ENCODE measurements at places on chromosomes 1 and 21.
A peak's percentile ranks its signal among the peaks of the same experiment; 100 is the strongest.

GRCh38 chr1:239308701-239309333, 77.6 kb upstream of the CHRM3 start:
- peak; percentile 53 for DNase-seq

DNA sequence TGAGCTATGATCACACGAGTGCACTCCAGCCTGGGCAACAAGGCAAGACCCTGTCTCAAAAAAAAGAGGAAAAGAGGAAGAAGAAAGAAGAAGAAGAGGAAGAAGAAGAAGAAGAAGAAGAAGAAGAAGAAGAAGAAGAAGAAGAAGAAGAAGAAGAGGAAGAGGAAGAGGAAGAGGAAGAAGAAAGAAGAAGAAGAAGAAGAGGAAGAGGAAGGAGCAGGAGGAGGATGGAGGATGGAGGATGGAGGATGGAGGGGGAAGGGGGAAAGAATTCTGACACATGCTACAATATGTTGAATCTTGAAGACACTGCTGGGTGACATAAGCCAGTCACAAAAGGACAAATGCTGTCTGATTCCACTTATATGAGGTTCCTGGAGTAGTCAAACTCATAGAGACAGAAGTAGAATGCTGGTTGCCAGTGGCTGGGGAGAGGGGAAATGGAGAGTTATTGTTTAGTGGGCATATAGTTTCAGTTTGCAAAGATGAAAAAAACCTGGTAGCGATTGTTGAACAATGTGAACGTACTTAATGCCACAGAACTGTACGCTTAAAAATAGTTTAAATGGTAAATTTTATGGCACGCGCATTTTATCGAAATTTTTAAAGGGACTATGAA, 47.3 kb upstream of the COA6 start:
- DNase-seq: no peak

DNA sequence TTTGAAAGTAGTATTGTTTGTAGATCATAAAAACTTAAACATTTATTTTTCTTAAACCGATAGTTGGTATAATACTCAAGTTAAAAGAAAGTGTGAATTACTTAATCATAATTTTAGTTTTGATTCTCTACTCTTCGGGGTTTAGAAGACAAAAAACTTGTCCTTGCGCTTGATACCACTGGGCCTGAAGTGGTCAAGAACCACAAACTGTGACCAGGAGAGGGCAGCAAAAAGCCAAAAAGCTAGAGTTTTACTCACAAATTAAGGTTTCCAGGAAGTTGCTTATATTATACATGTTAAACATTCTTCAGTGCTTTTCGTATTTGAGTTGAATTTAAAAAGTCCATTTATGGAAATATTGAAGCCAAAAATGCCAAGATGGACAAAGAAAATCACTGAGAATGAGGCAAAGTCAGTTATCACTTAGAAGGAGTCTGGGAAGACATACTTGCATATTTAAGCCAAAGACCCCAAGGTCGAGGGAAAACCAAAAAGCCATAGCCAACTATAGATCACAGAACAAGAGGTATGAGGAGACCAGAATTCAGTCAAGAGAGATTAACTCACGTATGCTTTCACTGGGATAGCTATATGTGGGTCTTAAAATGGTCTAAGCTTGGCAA, 34.2 kb downstream of the EFCAB7 start:
- DNase-seq: peak; percentile 54

DNA sequence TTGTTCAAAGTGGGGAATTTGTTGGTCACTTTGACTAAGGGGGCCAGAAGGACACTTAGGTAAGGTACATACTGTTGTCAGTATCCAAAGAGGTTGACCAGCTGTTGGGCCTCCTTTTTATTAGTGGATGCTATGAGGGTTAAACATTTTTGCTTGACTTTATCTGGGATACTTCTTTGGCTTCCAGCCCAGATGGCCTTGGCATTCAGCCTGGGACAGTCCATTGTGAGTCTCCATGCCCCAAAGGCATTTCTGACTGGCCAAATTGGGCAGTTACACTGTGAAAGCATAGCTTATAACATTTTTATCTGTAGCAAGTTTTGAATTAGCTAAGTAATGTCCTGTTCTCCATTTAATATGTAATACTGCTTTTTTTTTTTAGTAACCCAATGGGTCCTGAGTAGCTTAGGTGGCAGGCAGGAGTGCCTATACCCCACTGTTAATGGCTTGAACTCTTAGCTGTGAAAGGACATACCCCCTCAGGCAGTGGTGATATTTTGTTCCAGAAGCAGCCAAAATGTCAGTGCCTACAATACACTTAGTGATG, 35.4 kb upstream of the CD1D start:
- peak; percentile 78 for DNase-seq

GRCh38 chr21:28991861-28992525, 684 bp downstream of the LTN1 start:
- DNase-seq: peak; percentile 20

DNA sequence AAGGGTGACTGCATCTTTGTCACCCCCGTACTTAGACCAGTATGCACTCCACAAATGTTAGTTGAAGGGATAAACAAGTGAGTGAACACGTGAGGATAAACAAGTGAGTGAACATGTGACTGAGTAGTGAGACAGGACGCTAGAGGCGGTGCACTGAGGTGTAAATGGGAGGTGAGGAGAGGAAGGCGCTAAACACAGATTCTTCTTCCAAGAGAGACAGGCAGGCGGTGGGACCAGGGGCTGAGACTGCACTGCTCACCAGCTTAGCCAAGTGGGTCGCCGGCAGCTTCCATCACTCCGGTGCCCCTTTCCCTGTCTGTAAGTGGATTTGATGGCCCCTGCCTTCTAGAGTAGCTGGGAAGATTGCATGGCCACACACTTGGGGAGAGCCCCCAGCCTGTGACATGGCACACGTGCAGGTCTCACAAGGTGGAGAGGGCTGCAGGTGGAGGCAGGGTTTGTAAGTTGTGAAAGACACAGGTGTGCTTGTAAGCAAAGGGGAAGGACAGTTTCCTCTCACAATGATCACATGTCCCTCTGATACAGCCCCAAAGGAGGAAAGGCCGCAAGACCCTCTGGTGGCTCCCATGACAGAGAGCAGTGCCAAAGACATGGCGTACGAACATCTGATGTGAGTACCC, 47.5 kb upstream of the EFHD2 start:
- no peak for DNase-seq

DNA sequence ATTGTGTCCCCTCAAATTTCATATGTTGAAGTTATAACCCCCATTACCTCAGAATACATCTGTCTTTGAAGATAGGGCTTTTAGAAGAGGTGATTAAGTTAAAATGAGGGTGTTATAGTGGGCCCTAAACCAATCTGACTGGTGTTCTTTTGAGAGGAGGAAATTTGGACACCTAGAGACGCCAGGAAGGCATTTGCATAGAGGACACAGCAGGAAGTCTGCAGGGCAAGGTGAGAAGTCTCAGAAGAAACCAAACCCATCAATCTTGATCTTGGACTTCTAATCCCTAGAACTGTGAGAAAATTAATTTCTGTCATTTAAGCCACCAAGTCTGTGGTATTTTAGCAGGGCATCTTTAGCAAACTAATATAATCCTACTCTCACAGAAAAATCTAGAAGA, 13.0 kb downstream of the GOLPH3L start:
- no peak for DNase-seq

DNA sequence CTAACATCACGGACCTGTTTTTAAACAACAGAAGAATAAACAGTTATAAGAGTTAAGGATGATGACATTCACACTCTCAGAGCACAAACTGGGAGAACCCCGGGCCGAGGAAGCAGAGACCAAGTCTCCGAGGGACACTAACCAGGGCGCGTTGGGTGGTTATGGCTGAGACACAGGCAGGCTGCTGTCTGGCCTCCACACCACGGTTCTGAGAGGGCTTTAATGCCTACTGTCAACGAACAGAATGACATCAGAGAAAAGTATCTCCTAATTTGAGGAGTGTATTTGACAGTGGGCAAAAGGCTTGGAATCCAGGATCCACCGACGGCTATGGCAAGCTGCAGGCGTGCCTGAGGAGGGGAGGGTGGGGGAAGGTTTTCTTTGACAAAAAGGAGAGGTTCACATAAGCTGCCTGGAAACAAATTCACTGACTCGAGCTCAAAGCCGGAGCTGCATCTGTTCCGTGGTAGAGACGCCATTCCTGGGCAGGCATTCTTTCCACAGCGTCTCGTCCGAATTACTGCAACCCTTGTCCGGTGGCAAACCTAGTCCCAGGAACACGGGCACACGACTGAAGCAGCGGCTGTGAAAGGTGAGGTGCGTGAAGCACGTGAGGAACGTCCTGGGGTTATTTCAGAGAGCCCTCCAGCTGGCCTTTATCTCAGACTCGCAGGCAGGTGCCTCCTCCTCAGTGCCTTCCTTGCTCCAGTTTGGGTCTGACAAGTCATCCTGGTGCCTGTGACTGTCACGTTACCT, 9.4 kb downstream of the POFUT2 start:
- DNase-seq: no peak

GRCh38 chr21:42970946-42971653, 3.3 kb upstream of the PKNOX1 start:
- DNase-seq: no peak

DNA sequence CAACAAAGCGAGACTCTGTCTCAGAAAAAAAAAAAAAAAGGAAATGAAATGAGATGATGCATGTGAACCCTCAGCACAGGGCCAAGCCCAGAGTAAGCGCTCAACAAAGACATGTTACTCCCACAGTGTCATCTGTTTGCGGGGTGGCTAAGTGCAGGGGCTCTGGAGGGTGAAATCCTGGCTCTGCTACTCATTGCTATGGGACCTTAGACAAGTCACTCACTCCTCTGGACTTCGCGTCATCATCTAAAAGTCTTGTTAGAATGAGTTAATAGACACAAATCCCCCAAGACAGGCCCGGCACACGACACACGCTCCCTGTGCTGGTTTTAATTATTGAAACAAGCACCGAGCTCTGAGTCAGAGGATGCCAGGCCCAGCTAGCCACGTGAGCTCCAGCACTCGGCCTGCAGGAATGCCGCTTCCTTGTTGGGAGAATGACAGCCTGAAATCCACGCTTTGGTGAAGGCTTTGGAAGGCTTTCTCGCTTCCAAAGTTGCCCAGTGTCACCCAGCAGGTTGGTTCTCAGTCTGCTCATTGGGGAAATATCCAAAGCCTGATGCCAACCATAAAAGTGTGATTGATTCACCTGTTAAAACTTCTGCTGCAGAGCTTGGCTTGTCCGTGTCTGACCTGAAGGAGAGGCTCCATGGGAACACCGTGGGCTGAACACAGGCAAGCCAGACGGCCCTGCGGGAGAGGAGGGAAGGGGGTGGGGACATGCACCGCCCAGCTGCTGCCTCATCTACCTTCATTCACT, 36.7 kb upstream of the TARDBP start:
- DNase-seq: peak; percentile 88

DNA sequence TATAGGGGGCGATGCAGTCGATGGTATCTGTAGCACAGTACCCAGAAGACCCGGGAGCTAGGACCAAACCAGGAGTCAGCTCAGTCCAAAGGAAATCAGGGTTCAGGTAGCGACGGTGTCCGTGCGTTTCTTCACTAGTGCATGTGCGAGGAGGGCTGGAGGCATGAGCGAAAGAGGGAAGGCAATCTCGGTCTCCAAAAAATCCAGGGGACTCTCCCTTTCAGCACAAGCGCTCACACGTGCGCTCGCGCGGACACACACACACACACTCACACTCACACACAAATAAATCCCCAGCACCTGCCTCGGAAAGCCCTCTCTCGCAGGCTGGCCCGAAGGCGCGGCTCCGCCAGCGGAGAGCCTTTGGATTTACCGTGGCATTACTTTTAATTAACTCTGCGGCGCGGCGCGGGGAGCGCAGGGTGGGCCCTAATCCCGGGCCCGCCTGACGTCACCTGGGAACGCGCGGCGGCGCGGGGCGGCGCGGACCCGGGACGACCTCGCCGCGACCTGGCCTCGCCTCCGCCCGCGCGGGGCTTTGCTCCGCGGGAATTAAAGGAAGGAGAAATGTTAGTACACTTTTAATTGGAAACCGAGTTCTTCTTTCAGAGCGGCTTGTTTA, 121.2 kb downstream of the LMX1A start:
- no peak for DNase-seq

DNA sequence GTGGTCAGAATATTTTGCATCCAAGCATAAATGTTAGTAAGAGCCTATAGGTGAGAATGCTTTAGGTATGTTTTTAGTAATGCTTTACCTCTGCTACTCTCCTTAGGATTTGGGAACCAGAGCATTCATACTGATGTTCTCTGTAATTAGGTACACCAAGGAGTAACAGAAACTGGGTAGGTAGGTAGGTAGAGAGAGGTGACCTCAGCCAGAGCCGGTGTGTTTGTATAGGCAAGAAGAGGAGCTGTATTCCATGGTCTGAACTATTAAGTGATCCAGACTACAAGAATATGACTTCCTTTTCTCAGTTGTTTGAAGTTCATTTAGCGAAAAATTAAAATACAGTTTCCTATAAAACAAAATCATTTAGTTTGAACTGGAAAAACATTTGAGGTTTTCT, 108.5 kb downstream of the SDCCAG8 start:
- no peak for DNase-seq

- DNase-seq: no peak
Measured at GRCh38 chr1:24717887-24718650, 27.2 kb upstream of the CLIC4 start.

DNA sequence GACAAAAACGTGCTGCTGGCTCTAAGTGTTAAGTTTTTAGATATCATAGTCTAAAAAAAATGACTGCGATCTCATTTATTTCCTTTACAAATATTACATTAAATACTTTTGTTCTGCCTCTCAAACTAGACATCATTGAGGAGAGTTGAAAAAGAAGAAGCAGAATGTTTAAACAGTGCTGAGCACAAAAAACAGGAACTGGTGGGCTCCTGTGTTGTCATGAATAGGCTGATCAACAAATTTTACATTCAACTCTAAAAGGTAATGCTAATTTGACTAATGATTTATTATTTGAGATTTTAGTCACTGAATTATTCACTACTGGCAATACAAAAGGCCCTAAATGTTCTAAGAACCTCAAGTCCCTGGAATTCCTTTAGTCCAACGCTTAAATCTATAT, 66.1 kb downstream of the GPATCH2 start:
- no peak for DNase-seq

DNA sequence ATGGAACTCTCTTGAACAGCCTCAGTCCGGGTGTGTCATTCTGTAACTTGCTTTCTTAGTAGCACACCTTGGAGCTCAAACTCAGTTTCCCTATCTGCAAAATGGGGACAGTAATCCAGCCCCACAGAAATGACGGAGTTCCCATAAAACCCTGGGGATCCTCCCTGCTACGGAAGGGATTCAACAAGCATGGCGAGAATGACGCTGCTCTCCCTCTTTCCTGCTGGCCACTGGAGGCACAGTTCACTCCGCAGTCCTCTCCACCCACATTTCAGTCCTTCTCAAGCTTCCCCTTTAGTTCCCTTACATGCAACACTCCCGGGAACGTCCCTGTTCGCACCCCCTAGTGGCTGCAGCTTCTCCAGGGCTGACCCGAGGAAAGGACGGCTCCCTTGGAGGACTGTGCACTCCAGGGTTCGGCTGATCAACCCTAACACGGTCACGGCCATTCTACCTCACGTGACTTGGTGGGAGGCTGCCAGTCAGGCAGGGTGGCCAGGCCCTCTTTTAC, 20.6 kb downstream of the RUNX3 start:
- peak; percentile 66 for DNase-seq

DNA sequence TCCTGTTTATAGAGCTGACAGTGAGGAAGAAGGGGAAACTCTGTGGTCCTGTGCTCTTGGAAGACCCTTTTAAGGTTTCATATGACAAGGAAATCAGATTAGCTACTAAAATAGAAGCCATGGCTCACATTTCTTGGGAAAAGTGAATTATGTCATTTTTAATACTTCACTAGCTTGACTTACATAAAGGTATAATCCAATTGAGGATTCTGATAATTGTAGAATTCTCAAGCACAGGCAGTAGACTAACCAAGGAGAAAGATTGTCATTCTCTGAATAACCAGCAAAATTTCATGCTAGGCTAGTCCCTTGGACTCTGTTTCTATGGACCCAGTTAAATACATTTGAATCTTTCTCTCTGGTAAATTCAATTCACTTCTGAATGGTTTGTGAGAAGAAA, 613.0 kb upstream of the BEND5 start:
- DNase-seq: no peak
